Activated CD4-positive, alpha-beta T cell treated with anti-CD3 and anti-CD28 coated beads, Interleukin-2, amount 10 ng/mL, durations not matched to agents 24 days and 14 days (primary cell): ENCODE measurements at places on chromosomes 11 and 22. TPM values are rescaled to one million over a fixed set of nuclear protein-coding genes. Genes with fewer than 3 reads are reported as not detected.
A peak's percentile ranks its signal among the peaks of the same experiment; 100 is the strongest.

GRCh38 chr22:35148866-35149548 is 83.0 kb downstream of the ISX start:
- H3K36me3 ChIP-seq, result no peaks in the 10 kb centered on the region
- H3K4me1 ChIP-seq, result peaks cover 4% of the 10 kb centered on the region
- H3K27ac ChIP-seq, result no peak overlapping the region
- no peak overlapping the region for H3K4me3 ChIP-seq
- DNase-seq, result no peak

GRCh38 chr22:27348634-27349033 is 452.9 kb downstream of the MN1 start:
- H3K27ac ChIP-seq, result no peak overlapping the region
- H3K4me3 ChIP-seq, result no peak overlapping the region
- DNase-seq, result no peak
- no peaks in the 10 kb centered on the region for H3K4me1 ChIP-seq
- no peaks in the 10 kb centered on the region for H3K36me3 ChIP-seq
- H3K27me3 ChIP-seq, result peaks cover 2% of the 10 kb centered on the region

DNA sequence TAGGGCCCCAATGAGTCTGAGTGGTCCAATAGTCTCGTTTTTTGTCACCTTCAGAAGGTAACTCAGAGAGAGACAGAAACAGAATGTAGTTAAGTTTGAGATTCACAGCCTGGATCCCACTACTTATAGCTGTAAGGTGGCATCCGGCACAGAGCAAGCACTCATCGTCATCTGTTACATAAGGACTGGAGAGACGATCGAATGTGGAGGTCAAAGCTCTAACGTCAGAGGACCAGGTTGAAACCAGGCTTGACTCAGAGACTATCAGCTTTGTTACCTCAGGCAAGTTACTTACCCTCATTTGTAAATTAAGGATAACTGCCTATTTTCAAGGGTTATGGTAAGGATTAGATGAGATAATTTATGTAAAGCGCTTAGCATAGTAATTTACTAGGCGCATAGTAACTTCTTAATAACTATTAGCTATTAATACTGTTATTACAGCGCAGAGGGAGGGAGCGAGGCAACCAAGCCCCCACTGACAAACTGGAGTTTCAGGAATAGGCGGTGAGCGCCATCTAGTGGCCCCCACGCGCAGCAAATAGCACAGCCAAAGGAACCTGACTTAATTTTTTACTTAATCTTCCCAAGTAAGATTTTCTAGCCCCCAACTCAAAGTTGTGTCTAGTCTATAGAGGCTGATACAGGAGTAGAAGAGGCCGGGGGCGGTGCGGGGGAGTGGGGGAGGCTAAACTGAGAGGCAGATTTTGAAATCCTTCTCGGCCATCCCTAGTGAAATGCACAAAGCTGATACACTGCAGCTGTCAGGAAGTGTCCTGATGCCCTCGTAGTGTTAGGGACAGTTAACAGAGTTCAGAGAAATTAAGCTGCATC is 29.0 kb upstream of the API5 start:
- no peaks in the 10 kb centered on the region for H3K36me3 ChIP-seq
- no peak overlapping the region for H3K4me3 ChIP-seq
- DNase-seq, result peak; percentile 79
- H3K4me1 ChIP-seq, result no peaks in the 10 kb centered on the region
- H3K27me3 ChIP-seq, result peaks cover 4% of the 10 kb centered on the region

GRCh38 chr22:27135031-27135981 is 477.9 kb downstream of the MIAT start:
- DNase-seq, result no peak
- peaks cover 5% of the 10 kb centered on the region for H3K27me3 ChIP-seq
- H3K27ac ChIP-seq, result no peak overlapping the region
- no peak overlapping the region for H3K4me3 ChIP-seq

DNA sequence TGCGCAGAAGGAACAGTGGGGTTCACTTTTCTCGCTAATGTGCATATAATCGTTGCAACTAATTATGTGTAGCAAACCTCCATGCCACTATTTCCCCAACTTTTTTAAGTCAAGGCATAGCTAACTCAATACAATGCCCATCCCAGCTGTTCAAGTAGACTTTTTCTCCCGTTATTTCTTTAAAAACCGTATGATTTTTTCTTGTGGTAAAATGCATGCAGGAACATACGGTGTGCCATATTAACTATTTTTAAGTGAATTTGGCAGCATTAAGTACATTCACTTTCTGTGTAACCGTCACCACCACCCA is 2.8 kb upstream of the DUSP8 start:
- peaks cover 4% of the 10 kb centered on the region for H3K4me1 ChIP-seq
- H3K27ac ChIP-seq, result no peak overlapping the region
- no peak for DNase-seq
- no peak overlapping the region for H3K4me3 ChIP-seq
- H3K36me3 ChIP-seq, result no peaks in the 10 kb centered on the region

Gene GALNT18
- 8.6 and 9.3 TPM in 2 replicates for total RNA-seq

Gene KIF18A
- 15.4 and 15.5 TPM in 2 replicates for total RNA-seq
